Stimulated activated CD4-positive, alpha-beta T cell treated with anti-CD3 and anti-CD28 coated beads, TNF-alpha, amount 100 ng/mL, for 24 hours (primary cell): ENCODE measurements at places on chromosomes 12 and 14.

DNA sequence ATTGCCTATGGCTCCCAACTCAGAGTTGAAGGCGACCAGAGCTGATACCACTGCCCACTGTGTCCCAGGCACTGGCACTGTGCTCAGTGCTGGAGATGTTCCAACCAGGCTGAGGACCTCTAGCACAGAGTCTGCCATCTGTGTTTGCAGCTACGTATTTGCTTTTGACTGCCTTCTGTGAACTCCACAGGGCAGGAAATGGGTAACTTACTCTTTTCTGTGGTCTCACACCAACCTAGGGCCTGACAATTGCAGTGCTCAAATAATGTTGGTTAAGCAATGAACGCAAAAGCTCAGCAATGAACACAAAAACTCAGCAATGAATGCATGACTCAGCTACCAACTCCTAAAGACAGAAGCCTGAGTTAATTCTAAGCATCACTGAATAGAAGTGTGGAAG is 202.8 kb downstream of the NUAK1 start:
- DNase-seq: no peak

- no peak for DNase-seq
Measured at GRCh38 chr14:50366115-50366514, 30.6 kb downstream of the CDKL1 start.

DNA sequence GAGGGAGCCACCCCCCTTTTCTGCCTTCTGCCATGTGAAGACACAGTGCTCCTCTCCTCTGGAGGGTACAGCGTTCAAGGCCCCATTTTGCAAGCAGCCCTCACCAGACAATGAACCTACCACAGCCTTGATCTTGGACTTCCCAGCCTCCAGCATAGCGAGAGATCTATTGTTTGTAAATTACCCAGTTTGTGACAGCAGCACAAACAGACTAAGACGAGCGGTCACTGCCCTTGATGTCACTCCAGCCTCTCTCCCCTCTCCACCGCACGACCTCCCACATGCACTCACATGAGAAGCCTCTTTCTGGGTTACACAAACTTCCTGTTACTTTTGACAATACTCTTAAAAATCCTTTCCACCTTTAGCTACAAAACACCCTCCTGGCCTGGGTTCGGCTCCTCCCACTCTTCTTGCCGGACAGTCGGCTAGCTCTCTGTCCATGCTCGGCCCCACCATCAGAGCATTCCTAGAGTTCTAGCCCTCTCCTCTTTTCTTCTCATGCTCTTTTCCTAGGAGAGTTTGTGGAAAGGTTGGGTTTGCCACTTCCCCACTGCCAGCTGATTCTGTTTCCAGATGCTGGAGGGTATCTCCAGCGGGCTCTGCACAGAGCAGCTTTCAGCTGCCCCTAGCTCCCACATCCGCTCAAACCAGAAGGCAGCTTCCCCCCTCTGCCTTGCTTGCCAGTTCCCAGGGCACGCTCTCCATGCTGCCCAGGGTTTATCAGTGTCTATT is 124.3 kb downstream of the FOXN3 start:
- no peak for DNase-seq

- DNase-seq: no peak
Measured at GRCh38 chr14:63078569-63078968, 33.3 kb upstream of the KCNH5 start.

- DNase-seq: no peak
Measured at GRCh38 chr14:66056268-66056907, 429.8 kb upstream of the CCDC196 start.

DNA sequence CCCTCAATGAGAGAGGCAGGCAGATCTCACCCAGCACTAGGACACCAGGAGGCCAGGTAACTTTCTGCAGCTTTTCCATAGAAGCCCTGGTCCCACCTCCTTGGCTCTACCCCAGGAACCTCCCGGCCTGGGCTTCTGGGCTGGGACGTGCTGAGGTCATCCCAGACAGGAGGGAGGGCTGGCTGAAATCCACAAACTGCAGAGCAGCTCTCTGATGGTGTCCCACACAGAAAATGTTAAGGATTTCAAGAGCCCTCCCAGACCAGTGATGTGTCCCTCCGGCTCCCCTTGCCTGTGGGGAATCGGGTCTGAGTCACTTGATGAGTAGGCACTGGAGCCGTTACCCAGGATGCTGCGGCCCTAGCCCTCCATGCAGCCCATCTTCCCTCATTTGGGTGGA is 124.1 kb downstream of the ESRRB start:
- no peak for DNase-seq

GRCh38 chr12:24223926-24224325 is 274.5 kb upstream of the SOX5 start:
- no peak for DNase-seq

DNA sequence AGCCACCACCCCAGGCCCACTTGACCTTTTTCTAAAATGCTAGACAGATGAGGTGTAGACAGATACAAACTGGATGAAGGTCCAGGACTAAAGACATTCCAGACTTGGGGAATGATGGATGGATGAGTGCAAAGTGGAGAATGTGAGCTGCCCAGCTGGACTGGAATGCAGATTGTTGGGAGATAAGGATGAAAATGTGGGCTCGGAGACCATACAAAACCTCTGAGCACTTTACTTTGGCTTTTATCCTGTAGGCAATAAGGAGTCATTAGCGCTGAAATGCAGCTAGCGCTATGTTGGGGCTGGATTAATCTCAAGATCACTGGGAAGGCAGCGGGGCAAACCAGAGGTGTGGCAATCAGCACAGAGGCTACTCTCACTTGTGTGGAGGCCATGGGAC is 64.7 kb upstream of the GNPNAT1 start:
- DNase-seq: no peak

DNA sequence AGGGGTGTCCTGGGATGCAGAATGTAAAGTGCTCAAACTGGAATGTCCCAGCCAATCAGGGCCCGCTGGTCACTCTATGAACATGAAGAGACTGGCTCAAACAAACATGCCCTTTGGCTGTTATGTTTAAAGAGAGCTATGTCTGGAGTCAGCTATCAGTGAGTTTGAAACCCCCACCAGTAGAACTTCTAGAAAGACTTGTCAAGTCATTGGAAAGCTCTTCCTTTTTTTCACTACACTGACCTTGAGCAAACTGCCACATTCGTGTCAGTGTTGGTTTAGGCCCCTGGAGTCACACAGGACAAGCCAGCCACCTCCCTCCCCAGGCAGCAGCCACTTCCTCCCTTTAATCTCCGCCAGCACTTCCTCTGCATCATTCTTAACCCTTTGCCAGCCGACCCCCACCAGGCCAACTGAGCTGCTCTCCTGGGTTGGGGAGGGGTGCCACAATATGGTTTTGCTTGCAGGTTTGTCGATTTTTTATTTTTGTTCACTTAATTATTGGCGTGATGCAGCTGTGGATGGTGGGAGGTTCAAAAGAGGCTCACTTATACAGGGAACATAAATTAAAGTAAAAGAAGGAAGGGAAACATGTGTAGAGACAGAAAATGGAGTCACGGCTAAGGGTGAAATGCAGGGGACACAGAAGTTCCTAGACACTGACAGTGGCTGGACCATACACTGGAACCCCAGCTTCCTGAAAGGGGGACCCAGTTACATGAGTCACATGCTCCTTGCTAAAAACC is 25.3 kb downstream of the CMKLR1 start:
- DNase-seq: no peak

- no peak for DNase-seq
Measured at GRCh38 chr14:68215629-68216028, 396.1 kb downstream of the RAD51B start.

DNA sequence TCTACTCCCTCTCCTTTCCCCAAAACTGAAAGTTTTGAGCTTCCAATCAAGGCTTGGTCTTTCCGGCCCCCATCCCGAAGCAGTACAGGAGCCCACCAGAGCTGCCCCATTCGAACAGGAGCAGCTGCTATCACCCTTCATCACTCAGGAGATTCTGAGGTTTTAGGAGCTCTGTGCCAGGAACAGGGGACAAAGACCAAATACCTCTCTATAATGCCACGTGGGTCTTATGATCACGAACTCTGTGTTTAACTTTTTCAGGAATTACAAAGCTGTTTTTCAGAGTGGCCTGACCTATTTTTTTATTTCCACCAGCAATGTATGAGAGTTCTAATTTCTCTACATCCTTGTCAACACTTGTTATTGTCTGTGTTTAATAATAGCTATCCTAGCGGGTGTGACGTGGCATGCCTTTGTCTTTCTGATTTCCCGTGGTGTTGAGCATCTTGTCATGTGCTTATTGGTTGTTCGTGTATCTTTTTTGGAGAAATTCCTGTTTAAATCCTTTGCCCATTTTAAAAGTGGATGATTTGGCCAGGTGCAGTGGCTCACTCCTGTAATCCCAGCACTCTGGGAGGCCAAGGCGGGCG is 21.7 kb downstream of the COA8 start:
- DNase-seq: no peak

- no peak for DNase-seq
Measured at GRCh38 chr12:103773109-103773910, 67.7 kb downstream of the NT5DC3 start.

DNA sequence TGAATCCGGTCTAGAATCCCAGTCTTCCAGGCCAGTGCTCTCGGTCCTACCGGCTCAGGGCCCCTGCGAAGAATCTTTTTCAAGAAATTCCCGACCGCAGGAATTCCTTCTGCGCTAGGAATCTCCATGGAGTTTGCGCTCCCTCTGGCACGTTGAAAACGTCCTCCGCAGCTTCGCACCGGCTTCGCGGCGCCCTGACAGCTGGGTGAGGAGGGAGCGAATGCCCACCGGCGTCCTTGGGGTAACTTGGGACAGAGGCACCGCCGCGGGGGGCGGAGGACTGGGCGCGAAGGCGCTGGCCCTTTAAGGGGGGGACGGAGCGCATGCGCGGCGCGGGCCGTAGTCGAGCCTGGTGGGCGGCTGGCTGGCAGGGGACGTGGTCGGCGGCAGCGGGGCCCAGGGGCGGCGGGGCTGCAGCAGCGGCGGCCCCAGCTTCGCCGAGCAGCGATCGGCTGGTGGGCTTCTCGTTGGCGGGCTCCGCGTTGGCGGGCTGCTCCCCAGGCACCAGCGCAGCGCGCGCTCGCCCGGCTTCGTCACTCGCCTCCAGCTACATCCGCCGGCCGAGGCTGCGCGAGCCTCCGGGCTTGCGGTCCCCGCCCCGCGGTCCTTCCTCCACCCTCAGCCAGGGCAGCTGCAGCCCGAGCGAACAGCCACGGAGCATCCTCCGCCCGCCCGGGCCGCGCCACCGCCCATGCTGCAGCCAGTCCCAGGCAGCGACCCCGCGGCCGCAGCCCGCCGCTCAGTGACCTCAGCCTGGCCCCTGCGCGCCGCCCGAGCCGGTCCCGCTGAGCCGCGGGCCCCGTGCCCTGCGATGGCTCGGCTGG is at the start of gene VASH1:
VASH1 (plus strand) TSS at position 333 of the 824 bp plus-strand sequence. CDS start 1,354 bp downstream, outside the sequence.
- peak; percentile 29 for DNase-seq

DNA sequence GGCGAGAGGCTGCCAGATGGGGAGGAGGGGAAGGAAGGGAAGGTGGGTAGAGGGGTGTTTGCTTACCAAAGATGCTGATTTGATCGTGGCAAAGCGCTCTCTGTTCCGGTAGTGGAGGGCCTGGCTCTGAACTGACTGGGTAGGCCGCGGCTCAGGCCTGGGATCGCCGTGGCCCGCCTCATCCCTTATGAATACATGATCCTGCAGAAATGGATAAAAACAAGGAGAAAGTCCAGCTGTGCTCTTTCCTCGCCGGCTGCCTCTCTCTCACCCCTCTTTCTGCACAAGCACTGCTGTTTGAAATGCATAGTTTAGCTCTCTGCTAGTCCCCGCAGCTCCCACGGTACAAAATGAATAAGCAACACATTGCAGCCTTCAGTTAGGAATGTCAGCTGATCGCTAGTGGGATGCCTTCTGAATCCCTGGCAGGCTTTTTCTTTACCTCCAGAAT is 53.8 kb downstream of the PEBP1 start:
- no peak for DNase-seq

- DNase-seq: no peak
Measured at GRCh38 chr14:97301931-97302559, 504.9 kb downstream of the VRK1 start.

GRCh38 chr12:43805149-43805859 is 813 bp downstream of the TWF1 start:
- DNase-seq: no peak

DNA sequence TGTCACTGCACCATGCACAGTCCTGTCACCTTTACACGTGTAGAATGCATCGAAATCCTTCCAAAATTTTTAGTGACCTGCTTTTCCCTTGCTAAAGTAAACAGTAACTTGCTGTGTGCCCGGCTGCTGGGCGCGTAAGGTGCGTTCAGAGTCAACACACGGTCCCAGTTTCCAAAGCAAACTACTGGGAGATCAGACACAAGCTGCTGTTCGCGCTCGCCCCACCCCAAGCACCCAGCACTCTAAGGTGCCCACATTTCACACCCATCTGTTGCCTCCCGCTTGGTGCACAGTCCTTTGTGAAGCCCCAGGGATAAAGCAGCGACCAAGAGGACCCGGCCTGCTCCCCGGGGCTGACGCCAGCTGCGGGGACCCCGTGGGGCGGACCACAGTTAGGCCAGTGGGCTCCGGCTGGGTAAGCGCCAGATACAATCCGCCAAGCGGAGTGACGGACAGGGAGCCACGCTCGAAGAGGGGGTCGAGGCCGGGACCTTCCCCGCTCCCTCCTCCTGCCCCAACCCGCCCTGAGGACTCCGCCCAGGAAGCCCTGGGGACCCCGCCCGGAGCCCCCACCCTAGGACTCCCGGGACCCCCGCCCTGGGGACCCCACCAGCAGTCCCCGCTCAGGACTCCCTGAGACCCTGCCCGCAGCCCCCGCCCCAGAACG is 633 bp downstream of the STX2 start:
- DNase-seq: peak; percentile 22

DNA sequence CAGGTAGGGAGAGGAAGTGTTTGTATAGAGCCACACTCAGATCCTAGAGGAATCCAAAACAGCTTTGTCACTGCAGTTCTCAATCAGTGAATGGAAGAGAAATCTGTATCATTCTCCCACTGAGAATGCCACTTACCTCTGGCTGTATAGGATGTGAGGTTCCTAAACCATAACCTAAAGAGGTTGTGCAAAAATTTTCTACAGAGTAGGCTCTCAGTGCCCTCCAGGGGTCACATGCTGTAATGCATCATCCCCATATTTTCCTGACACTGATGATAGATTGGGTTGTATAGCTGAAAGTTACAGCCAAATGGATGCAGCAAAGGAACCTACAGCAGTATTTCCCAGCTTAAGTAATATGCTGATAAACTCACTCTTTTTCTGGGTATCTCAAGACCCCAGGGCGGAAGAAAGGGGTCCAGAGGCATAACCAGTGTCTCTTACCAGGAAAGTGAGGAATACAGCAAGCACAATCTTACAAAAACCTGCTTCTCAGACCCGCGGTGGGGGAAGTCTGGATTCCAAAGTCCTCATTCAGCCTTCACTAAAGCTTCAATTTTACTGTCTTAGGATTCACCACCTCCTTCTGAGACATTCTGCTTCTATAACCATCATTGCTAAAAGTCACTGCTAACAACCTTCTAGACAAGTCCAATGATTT is 3.8 kb downstream of the BCDIN3D start:
- no peak for DNase-seq
